ENCODE measurements at places on chromosomes 12 and 14.
A peak's percentile ranks its signal among the peaks of the same experiment; 100 is the strongest.

- DNase-seq = no peak
These were observed 13.2 kb upstream of the PPM1H start for GRCh38 chr12:62948123-62948522.

GRCh38 chr14:105014032-105014431 lies 6.9 kb downstream of the CDCA4 start:
- no peak for DNase-seq

DNA sequence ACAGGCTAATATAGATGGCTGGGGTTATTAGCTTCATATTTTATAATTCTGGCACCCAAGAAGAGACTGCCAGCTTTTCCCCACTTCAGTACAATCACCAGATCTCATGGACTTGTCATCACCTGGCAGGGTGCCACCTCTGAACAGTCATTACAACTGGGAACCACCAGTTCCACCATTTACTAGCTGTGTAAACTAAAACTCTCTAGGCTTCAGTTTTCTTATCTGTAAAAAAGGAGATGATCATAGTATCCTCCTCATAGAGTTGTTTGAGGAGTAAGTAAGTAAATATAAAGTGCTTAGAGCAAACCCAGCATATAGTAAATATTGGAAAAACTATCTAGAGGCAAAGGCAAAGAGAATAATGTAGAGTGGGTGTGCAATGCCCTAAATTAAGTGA lies 19.3 kb downstream of the CPNE8 start:
- no peak for DNase-seq

DNA sequence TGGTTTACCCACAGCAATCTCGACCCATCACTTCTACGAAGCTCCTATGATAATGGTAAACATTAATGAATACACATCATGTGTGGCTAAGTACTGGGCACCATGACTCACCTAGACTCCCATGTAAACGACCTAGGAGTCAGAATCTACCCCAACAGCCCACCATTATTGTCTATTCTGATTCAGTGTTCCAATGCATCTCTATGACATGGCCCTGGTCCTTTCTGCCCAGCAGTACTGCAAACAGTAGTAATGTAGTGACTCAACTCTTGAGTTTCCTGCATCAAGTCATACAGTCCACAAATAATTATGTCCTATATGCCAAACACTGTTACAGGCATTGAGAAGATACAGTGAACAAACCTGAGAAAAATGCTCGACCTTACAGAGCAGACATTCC lies 14.6 kb downstream of the GTF2A1 start:
- no peak for DNase-seq

DNA sequence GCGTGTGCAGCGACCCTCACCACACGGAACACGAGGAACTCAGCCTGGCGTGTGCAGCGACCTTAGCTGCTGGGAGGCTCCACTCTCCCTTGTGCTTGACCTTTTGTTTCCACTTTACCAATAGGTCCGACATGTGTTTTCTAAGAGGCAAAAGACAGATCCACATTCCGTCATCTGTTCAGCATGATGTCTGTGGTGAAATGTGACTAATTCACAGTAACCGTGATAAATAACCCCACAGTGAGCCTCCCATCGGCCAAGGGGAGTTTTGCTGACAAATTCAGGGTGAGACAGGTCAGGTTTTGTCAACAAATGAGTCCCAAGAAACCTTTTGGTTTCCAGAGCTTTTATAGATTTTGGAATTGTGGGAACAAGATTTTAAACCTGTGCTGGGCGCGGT lies 55.9 kb downstream of the MOK start:
- peak; percentile 69 for DNase-seq

GRCh38 chr12:6228535-6229223 lies 28.5 kb downstream of the CD9 start:
- no peak for DNase-seq

GRCh38 chr12:80714846-80715245 lies 1.9 kb upstream of the MYF5 start:
- DNase-seq = no peak

GRCh38 chr14:38257507-38257906 lies 1.6 kb upstream of the CLEC14A start:
- DNase-seq = no peak

Data from H54 (cell line).